ENCODE measurements at places on chromosomes 7 and 10.
A peak's percentile ranks its signal among the peaks of the same experiment; 100 is the strongest.

DNA sequence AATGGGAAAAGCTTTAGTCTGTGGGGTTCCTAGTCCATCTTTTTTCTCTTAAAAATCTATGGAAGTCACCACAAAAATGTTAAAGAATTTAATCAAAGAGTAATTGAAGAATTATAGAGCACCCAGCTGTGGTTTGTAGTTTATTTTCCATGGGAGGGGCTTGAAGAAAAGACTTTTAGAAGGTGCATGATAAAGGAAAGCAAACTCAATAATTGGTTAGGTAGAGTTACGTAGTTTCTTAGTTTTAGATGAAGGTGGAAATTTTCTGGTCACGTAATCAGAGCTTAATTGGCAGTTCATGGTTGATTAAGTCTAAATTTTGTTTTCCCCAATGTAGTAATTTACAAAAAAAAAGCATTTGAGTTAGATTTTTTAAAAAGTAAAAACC lies 724 bp downstream of the ZNF107 start:
- no peak for DNase-seq

DNA sequence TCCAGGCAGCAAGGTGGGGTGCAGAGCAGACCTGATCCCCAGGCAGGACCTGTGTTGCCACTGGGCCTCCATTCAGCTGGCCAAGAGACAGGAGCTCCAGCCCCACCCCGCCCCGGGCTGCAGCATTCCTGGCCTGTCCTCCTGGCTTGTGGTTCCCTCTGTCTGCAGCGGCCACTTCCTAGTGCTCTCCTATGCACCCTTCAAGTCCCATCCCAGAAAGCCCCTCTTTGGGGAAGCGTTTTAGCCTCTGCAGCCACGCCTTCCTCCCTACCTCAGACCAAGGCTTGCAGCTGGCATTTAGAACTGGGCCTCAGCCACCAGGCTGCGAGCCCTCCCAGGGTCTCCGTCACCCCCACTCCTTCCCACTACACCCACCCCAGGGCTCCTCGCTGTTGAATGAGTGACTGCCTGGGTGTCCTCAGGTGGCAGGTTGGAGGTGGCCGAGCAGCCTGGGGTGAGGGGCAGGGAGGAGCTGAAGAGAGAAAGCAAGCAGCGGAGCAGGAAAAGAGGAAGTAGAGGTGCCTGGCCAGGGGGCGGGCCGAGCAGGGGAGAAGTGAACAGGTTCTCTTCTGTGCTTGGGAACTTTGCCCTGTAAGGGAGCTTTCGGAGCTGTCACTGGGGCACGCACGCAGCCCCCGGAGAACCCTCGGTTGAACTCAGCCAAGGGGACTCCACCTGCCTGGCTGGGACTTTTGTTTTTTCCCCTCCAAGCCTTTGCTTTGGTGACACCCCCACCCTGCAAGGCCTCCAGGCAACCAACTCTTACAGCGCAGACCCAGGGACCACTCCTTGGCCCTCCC lies 109.1 kb upstream of the TNRC18 start:
- no peak for DNase-seq

DNA sequence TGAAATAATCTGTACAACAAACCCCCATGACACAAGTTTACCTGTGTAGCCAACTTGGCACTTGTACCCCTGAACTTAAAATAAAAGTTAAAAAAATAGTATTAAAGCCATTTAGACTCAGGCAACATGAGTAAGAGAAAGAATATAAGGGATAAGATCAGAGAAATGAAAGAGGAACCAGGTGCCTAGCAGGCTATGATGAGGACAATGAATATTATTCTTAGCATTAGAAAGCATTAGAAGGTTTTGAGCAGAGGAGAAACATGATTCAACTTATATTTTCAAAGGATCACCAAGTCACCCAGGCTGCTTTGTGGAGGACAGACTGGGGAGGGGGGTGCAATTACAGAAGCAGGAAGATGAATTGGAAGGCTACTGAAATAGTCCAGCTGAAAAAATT lies 48.1 kb upstream of the TES start:
- DNase-seq = no peak

GRCh38 chr7:47266799-47267198 lies 315.1 kb downstream of the TNS3 start:
- DNase-seq = no peak

DNA sequence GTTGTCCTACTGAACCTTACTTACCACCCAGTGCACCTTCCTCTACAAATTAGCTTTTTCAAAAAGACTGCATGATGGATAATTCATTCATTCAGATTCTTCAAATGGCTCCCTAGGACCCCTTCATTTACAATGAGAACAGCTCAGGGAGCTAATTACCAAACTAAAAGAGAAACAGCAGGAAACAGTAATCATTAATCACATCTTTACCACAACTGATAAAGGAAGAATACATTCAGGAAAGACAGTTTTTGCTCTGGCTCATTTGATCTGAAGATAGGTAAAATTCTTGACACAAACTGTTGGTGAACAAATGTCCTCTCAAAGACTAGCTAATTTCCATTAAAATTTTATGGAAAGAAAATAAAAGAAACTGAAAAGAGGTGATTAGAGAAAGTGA lies 1652.7 kb upstream of the LRRTM3 start:
- no peak for DNase-seq

- DNase-seq = no peak
These were observed 125.7 kb downstream of the ARHGAP22 start for GRCh38 chr10:48478980-48479811.

GRCh38 chr10:74123081-74123480 lies 27.5 kb downstream of the AP3M1 start:
- DNase-seq = no peak

- DNase-seq = no peak
These were observed 37.6 kb upstream of the COL1A2 start for GRCh38 chr7:94357076-94357475.

DNA sequence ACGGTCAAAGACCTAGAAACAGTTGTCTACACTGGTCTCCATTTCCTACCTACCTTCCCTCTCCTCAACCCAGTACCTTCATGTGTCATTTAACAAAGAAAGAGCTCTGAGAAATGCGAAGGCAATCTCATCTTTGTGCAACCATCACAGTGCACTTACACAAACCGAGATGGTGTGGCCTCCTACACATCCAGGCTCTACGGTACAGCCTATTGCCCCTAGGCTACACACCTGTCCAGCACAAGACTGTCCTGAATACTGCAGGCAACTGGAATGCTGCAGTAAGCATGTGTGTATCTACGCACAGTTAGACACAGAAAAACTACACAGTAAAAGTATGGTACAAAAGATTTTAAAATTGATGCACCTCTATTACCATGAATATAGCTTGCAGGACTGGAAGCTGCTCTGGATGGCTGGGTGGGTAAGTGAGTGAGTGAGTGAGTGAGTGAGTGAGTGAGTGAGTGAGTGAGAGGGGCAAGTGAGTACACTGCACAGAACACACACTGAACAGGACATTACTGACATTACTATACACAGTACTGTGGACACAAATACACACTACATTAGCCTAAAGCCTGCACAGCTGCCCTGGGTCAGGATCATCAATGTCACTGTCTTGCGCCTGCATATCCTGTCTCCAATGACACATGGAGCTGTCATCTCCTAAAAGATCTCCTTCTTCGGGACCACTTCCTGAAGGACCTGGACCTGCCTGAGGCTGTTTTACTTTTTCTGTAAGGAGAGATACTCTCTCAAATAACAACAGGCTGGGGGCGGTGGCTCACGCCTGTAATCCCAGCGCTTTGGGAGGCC lies 18.5 kb downstream of the ITGB1 start:
- DNase-seq = no peak

- DNase-seq = no peak
These were observed 56.9 kb downstream of the NEUROG3 start for GRCh38 chr10:69516316-69516715.

DNA sequence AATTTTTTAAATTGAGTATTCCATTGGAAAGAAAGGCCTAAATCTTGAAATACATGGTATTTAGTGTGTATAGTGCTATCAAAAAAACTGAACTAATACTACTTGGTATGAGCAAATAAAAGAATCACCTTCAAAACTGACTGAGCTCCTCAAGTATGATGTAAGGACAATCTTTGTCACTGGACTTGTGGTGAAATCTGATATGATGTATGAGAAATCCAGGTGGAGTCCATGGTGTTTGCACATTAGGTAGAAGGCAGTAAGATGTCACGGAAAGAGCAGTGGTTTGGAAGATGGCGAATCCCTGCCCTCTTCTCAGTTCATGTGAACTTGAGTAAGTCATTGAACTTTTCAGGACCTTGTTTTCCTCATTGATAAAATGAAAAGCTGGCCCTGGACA lies 62.1 kb upstream of the COL1A2 start:
- DNase-seq = no peak

DNA sequence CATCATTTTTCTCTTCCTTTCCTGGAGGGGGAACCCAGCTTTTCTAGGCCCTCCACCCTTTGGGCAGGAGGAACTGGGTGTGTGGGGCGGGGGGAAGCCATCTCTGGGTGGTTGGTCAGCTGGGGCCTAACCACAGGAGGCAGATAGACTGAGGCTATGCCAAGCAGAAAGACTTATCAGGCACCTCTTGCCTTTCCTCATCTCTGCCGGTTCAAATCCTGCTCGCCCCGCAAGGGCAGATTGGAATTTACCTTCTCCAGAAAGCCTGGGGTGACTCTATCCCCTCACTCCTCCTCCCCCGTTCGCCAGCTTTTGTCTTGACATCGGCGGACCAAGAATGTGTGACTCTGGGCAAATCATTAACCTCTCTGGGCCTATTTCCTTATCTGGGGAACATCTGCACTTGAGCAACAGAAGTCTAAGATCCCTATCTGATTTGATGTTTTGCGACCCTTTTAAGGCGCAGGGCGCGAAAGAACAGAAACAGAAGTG lies 584 bp upstream of the GARS1 start:
- no peak for DNase-seq

GRCh38 chr7:26694141-26694540 lies 170.2 kb downstream of the SKAP2 start:
- no peak for DNase-seq

GRCh38 chr7:151767557-151767956 lies 109.4 kb downstream of the PRKAG2 start:
- DNase-seq = no peak

DNA sequence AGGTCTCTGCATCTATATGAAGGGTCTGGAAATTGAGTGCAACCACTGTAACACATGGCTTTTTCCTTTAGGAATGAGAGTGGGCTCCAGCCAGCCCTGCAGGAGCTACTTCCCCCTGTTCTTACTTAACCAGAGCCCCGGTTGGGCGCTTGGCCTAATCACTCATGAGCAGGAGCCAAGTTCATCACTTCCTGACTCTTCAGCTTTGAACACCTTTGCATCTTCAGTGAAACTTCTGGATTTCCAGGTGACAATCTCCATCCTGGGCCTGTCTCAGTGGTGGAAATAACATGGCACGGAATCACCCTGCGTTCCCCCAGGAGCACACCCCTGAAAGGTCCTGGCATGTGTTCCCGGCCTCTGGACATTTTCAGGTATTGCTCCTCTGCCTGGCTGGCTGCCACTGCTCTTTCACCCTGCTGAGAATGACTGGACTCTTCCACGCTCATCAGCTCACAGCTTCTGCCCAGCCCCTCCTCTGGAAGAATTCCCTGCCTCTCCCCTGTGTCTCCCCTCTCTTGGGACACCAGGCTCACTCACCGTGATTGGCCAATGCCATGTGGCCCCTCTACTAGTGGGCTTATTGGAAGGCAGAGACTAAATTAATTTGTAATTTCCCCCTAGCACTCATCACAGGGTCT lies 229.1 kb upstream of the GRB10 start:
- DNase-seq = no peak

DNA sequence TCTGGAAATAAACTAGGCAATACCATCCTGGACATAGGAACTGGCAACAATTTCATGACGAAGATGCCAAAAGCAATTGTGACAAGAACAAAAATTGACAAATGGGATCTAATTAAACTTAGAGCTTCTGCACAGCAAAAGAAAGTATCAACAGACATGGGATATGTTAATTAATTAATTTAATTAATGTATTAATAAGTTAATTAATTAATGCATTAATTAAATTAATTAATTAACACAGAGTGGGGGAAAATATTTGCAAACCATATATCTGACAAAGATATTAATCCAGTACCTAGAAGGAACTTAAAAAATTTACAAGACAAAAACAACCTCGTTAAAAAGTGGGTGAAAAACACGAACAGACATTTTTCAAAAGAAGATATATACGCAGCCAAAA lies 83.6 kb downstream of the GCC1 start:
- no peak for DNase-seq

DNA sequence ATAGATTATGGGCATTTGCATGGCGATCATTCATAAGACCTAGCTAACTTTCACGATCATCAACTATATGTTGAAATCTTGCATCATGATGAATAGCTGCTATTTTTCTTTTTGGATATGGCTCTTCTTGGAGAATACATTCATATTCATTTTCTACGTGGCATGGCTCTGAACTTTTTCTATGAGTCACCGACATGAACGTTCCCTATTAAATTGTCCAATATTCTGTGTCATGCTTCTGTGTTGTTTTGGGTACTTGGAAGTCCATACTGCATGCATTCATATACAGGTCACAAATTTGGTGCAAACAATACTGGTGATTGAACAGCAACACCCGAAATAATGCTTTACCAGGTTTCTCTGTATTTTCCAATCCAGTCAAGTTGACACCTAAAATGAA lies 37.9 kb upstream of the ANKRD1 start:
- no peak for DNase-seq

- no peak for DNase-seq
These were observed 106.5 kb downstream of the EPC1 start for GRCh38 chr10:32240471-32240870.

GRCh38 chr10:80090121-80090520 lies 11.7 kb downstream of the TMEM254 start:
- peak; percentile 0 for DNase-seq

GRCh38 chr10:7033031-7033430 lies 377.8 kb downstream of the SFMBT2 start:
- DNase-seq = no peak

DNA sequence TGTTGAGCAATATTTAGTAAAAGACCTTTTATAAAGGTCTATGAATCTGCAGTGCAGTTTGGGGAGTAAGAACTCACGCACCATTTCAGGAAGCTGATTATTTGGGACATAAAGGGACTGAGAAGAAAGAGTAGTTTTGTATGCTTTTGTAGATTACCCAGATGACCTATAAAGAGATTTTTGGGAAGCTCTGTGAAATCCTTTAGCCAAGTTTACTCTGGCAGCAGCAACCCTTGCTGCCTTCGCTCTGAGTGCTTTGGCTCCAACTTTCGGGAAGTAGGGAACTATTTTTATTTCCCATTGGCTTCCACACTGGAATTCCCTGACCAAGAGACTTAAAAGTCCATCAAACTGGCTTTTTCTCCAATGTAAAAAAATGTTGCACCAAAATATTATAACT lies 1110.1 kb upstream of the PHF14 start:
- DNase-seq = no peak

- no peak for DNase-seq
These were observed 631.4 kb upstream of the POT1 start for GRCh38 chr7:125561006-125561405.

All from NCI-H2107 (cell line).